Activated CD4-positive, alpha-beta T cell treated with anti-CD3 and anti-CD28 coated beads, Interleukin-2, Interleukin-6, amounts not matched to agents 100 ng/mL and 50 ng/mL, durations not matched to agents 16 hours and 8 hours (primary cell): ENCODE measurements at places on chromosomes 12 and 14.
A peak's percentile ranks its signal among the peaks of the same experiment; 100 is the strongest.

- no peak for DNase-seq
Measured at GRCh38 chr12:59069516-59069915, 149.2 kb upstream of the LRIG3 start.

GRCh38 chr14:104654119-104654518 is 35.3 kb upstream of the INF2 start:
- no peak for DNase-seq

GRCh38 chr12:13891902-13892301 is 89.5 kb downstream of the GRIN2B start:
- no peak for DNase-seq

DNA sequence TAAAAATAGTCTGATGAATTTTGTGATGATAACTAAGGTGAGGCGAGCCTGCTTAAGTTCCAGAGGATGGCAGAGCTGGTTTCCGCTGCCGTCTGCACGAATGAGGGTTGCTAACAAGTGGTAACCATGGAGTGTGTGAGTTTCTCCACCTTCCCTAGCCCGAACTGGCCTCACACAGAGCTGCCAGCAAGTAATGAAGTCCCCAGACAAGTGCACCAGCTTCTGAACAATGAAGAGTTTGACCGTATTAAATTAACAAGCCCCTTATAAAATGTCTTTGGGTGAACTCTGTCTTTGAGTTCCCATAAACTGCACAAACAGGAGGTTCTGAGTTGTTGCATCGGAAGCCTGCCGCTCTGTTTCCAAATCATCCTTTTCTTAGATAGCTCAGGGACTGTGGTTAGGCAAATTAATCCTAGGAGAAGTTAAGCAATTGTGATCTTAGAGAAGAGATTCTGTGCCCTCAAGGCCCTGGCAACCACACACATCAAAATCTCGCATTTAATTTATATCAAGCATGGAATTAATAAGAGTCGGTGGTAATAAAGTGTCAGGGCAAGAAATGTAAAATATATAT is 274.1 kb upstream of the DAAM1 start:
- DNase-seq, result no peak

DNA sequence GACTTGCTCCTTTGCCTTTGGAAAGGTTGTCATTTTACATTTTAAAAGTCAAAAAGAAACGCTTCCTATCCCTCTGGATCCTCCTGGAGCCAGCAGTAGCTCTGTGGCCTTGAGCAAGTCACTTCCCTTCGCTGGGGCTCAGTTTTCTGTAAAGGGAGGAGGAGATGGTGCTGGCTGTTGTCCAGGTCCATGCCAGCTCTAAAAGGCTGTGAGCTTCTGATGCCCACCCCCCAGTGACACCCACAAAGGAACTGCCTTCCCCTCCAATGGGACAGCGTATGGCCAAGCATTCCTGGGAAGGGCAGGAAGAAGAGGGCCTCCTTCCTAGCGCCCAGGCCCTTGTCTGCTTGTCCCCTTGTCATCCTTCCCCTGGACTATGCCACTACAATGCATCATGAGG is 81.5 kb downstream of the NTF3 start:
- no peak for DNase-seq

- DNase-seq, result no peak
Measured at GRCh38 chr14:104697892-104698583, 8.6 kb downstream of the INF2 start.

GRCh38 chr12:110744601-110745264 is 2.0 kb upstream of the PPP1CC start:
- DNase-seq, result no peak

- DNase-seq, result no peak
Measured at GRCh38 chr14:92596331-92596907, 82.8 kb downstream of the RIN3 start.

- DNase-seq, result no peak
Measured at GRCh38 chr14:66152747-66153146, 333.4 kb upstream of the CCDC196 start.

DNA sequence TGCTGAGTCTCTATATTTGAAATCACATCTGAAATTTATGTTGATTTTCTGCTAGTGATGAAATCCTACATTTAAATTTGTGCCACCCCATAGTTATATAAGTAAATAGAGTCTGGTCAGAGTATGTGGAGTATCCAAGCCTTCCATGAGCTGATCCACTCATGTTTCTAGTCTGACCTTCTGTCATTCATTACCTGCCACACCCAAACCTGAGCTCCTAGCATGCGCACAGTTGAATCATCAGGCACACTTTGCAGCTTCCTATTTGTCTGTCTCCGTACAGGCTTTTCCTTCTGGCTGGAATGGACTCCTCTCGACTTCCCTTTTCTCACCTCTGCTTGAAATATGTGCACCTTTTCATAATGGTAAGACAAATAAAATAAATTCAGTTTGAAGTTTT is 45.3 kb upstream of the LRIG3 start:
- DNase-seq, result no peak

- no peak for DNase-seq
Measured at GRCh38 chr12:94509317-94509716, 49.6 kb upstream of the CEP83 start.

- no peak for DNase-seq
Measured at GRCh38 chr12:30993766-30994165, 67.2 kb downstream of the TSPAN11 start.

DNA sequence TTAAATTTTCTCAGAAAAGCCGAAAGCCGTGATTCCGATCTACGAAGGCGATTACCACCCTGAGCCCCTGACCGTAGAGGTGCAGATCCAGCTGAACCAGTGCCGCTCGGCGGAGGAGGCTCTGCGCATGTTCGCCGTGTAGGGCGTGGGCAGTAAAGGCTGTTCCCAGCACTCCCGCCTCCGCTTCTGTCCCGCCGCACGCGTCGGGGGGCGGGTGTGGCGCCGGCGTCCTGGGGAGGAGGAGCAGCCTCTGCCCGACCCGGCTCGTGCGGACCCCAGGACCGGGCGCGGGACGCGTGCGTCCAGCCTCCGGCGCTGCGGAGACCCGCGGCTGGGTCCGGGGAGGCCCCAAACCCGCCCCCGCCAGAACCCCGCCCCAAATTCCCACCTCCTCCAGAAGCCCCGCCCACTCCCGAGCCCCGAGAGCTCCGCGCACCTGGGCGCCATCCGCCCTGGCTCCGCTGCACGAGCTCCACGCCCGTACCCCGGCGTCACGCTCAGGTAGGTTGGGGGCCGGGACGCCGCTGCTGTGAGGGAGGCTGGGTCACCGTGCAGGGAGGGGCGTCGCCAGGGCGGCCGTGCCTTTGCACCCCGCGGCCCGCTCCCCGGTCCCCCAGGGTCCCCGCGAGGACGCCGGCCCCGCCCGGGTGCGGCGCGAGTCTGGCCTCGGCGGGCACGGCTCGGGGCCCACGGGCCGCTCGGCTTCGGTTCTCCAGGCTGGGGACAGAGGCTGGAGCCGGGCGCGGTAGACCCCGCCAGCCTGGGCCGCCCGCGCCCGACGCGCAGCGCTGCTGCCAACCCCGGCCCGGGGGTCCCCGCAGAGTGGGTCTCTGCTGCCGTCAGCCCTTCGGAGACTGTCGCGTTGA is at the start of gene B3GNT4:
B3GNT4 (plus strand) TSS at position 409 of the 866 bp plus-strand sequence. CDS start 910 bp downstream, outside the sequence.
- DNase-seq, result peak; percentile 61

DNA sequence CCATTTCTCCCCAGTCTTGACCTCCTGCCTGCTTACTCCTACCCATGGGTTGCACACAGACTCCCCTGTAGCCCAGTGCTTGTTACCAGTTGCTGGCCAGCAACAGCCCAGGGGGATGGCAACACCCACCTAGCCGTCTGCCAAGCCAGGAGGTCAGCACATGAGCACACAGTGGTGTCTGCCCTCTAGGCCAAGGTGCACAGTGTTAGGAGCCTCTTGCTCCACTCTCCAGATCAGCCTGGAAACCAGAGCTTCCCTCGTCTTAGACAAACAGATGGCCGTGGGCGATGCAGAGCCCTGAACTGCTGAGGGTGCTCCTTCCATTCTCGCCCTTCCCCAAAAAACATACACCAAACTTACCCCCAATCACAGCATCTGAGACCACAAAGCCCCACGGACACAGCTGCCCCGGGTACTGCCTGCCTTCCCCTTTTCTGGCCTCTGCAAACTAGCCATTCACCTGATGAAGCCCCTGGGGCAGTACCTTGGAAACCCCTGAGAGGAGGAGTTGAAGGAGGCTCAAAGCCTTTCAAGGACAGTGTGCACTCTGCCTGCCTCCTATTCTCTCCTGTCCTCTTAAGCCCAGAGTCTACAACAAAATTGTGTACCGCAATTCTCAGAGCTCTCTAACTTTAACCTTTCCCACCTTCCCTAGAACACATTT is 1.0 kb upstream of the GPD1 start:
- DNase-seq, result no peak

- no peak for DNase-seq
Measured at GRCh38 chr14:68879841-68880575, 87.1 kb upstream of the ZFP36L1 start.

DNA sequence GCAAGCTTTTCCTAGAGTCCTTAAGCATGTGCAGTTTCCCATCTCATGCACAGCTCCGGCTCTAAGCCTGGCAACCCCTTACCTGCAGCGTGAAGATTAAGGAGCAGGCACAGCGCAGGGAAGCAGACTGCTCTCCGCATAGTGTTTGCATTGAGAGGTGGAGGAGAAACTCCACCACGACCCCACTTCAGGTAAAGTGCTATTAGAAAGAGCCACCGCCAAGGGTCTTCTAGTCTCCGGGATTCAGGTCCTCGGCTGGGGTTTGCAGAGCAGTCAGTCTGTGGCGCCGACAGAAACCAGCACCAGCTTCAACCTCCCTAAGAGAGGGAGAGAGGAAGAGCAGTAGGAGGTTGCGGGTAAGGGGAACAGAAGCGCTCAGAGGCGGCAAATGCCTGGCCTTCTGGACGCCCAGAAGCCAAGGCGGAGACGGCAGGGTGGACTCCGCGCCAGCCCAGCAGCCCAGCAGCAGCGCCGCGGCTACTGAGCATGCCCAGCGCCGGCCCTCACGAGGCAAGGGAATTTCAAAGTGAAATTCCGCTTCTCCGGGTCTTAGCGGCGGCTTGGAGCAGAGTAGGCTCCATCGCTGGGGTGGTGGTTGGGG is at the start of gene PTPRR:
PTPRR (minus strand) TSS at position 488 of the 601 bp plus-strand sequence; CDS start at position 140, 348 bp downstream.
- DNase-seq, result no peak

- DNase-seq, result no peak
Measured at GRCh38 chr14:99875836-99876235, 82.6 kb downstream of the EML1 start.

DNA sequence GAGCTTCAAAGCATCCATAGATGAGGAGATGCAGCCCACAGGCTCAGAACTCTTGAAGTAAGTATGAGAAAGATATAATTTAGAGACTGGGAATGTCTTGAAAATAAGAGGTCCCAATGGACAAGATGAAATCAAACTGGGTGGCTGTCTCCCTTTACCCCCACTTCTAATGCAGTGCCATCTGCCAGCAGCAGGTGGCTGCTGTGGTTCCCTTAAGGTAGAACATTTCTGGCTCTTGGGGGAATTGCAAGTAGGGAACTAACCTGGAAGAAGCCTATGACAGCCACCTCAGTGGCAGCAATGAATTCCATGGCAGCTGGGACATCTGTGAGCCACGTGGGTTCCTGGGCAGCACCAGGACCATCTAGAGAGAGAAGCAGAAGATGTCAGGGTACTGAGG is 648 bp downstream of the ERP27 start:
- DNase-seq, result no peak

DNA sequence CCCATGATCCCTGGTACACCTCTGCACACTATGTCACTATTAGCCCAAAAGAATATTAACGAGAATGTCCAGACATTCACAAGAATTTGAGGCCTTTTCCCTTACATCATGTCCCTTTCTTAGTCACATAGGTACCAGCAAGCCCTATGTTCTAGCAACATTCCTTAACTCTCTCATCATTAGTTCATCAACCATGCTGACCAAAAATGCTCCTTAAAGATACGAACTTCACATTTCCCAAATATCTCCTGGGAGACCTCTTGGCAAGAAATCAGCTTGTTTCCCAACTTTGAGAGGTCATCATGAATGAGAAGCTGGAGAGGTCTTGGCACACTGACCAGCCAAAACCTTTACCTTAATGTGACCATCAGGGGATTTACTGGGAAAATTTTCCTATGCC is 4.6 kb downstream of the SALL2 start:
- DNase-seq, result no peak

- peak; percentile 67 for DNase-seq
Measured at GRCh38 chr14:49863487-49864281, 11.1 kb upstream of the NEMF start.

DNA sequence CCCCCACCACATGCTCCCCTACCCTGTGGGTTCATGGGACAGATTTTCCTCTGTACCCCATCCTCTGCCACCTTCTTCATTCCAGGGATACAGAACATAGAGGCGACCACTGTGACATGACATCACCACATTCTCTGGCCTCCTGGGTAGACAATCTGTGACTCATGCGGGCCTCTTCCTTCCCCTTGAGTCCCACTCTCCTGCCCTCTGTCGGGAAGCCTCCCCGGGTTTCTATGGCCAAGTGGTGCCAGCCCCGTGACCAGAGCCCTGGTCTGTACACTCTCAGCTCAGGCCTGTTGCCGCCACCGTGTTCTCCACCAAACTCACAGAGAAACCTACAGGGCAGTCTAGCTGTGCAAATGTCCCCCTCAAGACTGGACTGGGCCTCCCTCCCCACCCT is 8.0 kb downstream of the CLMN start:
- DNase-seq, result no peak

DNA sequence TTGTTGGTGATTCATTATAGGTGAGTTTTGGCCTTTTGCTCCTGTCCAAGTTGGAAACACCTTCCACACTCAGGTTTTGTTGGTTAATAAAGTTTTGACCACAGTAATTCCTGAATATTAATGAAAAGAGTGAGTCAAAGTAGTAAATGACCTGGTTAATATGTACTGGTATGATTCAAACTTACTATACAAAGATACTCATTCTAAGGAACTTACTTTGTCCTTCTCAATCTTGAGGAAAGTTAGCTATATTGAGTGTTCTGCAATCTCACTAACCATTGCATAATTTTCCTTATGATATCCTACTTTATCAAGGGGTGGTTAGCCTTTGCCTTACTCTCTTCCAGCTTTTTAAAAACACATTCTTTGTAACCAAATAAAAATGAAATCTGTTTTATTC is 20.9 kb upstream of the HECTD1 start:
- DNase-seq, result no peak

DNA sequence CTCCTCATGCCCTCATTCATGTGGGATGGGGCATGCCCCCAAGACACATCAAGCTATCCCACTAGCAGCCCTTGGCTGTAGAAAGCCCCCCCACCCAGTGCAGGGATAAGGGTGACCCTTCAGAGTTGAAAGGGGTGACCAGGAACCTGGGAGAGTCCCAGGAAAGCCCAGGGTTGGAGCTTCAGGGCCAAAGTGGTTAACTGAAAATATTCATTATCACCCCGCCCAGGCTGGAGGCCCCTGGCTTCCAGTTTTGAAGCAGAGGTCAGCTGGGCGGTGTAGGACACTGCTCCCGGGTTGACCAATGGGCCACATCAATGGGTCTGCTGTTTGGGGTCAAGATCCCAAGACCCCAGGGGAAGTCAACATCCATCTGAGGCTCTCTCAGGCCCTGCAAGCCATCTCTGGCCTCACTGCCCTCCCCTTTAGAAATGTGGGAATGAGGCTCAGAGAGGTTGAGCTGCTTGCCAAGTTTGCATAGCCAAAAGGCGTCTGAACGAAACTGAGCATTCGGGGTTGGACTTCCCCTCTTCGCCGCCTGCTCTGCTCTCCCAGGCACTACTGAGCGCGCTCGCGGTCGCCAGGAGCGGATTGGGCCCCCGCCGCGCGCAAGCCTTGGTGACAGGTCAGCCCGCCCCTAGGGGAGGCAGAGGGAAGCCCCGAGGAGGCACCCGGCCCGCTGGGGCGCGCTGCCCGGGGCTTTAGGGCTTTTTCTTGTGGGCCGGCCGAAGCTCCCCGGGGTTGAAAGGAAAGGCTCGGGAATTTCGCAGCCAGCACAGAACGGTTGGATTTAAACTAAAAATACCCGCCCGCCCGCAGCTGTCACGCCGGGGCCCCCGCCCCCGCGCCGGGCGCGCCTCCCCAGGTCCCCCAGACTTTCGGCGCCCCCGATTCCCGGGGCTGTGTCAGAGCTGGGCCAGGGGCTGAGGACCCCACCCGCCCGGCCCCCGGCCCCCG is 576 bp downstream of the SYNE3 start:
- peak; percentile 94 for DNase-seq
